ENCODE measurements at places on chromosomes 11 and 22.
A peak's percentile ranks its signal among the peaks of the same experiment; 100 is the strongest.

GRCh38 chr22:17109113-17109865 lies 11.9 kb downstream of the TMEM121B start:
- DNase-seq: no peak

- peak; percentile 16 for DNase-seq
These were observed 16.6 kb upstream of the SPTBN2 start for GRCh38 chr11:66745356-66746235.

DNA sequence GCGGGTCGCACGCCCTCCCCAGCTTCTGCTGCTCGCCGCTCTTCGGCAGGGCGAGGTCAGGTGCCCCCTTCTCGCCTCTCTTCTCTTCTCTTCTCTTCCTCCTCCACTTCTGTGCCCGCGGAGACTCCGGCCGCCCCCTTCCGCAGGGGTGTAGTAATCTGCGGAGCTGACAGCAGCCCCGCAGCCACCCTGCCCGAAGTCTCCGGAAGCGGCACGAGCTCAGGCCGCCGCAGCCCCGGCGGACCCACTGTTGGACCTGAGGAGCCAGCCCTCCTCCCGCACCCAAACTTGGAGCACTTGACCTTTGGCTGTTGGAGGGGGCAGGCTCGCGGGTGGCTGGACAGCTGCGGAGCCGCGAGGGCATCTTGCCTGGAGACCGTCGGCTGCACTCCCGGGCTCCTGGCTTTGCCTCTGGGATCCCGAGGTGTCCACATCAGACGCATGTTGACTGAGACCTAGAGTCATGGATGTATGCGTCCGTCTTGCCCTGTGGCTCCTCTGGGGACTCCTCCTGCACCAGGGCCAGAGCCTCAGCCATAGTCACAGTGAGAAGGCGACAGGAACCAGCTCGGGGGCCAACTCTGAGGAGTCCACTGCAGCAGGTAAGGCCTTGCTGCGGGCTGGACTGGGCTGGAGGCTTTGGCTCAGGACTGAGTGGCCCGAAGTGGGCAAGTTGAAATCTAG lies 486 bp downstream of the STIM1 start:
- peak; percentile 55 for DNase-seq

DNA sequence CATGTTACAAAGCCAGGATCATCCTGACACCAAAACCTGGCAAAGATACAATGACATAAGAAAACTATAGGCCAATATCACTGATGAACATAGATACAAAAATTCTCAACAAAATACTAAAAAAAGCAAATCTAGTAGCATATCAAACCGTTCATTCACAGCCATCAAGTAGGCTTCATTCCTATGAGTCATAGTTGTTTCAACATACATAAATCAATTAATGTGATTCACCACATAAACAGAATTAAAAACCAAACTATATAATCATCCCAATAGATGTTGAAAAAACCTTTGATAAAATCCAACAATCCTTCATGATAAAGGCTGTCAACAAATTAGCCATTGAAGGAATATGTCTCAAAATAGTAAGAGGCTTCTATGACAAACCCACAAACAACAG lies 1007.2 kb upstream of the RAG2 start:
- no peak for DNase-seq

DNA sequence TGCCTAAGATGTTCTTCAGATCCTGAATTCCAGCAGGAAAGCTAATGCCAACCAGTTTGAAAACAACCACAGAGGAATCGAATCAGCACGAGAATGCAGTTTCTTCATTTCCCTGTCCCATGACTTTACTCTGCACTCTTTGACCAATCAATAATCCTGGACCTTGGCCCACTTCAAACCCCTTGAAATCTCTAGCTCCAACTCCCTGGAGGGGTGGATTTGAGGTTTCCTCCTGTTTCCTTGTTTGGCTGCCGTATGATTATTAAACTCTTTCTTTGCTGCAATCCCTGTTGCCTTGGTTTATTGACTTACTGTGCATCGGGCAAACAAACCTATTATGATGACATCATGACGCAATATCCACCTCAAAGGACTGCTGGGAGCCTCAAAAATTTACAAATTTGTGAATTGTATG lies 109.3 kb downstream of the FBXO7 start:
- no peak for DNase-seq

GRCh38 chr11:46553814-46554212 lies 40.0 kb downstream of the AMBRA1 start:
- no peak for DNase-seq

DNA sequence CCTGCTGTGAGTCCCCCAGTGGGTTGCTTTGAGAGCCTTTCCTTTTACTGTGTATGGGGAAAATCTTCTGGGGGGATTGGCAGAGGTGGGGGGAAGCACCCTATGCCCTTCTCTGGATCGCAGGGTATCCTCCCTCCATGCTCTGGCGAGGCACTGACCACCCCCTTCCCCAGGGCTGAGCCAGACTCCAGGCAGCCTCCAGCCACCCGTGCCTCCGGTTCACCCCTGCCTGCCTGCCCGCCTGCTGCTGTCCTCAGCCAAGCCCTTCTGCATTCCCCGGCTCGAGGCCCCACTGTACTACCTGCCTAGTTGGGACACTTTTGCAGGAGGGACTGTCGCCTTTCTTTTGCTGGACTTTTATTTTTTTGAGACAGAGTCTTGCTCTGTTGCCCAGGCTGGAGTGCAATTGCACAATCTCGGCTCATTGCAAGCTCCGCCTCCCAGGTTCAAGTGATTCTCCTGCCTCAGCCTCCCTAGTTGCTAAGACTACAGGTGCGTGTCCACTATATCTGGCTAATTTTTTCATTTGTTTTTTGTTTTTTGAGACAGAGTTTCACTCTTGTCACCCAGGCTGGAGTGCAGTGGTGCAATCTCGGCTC lies 23.8 kb upstream of the TP53I11 start:
- DNase-seq: no peak

DNA sequence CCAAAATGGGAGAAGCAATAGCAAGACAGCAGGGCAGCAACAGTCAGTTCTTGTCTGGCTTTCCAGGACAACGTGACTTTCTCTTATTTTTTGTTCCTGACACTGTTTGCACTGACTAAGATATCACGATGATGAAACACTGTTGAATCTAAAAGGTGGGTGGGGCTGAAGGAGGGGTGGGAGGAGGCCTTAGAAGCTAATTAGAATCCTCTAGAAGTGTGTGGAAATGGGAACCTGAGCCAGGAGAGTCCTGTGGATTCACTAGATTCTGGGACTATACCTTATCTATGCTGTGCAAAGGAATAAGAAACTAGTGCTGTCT lies 300.3 kb downstream of the ST3GAL4 start:
- no peak for DNase-seq

GRCh38 chr22:49091451-49091850 lies 736.2 kb downstream of the BRD1 start:
- DNase-seq: no peak

GRCh38 chr22:46437671-46438440 lies 99.6 kb downstream of the CELSR1 start:
- DNase-seq: no peak

DNA sequence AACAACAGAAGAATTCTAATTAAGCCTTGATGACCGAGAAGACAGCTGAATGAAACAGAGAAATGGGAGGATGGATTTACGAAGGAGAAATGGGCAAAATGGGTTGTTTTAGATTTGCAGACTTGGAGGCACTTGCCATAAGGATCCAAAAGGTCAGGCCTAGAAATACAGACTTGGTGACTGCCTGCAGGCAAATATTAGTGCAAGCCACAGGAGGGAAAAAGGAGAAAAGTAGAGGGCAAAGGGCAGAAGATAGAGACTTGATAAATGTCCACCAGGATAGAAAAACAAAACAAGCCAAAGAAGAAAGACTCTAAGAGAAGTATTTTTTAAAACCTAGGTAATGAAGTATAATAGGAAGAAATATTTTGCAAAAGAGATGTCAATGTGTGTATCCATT lies 13.1 kb downstream of the CCDC34 start:
- no peak for DNase-seq

- DNase-seq: no peak
These were observed 27.5 kb downstream of the FBXO7 start for GRCh38 chr22:32501836-32502752.

- no peak for DNase-seq
These were observed 2.1 kb upstream of the DGKZ start for GRCh38 chr11:46345131-46345597.

GRCh38 chr22:27110665-27111451 lies 453.5 kb downstream of the MIAT start:
- no peak for DNase-seq

DNA sequence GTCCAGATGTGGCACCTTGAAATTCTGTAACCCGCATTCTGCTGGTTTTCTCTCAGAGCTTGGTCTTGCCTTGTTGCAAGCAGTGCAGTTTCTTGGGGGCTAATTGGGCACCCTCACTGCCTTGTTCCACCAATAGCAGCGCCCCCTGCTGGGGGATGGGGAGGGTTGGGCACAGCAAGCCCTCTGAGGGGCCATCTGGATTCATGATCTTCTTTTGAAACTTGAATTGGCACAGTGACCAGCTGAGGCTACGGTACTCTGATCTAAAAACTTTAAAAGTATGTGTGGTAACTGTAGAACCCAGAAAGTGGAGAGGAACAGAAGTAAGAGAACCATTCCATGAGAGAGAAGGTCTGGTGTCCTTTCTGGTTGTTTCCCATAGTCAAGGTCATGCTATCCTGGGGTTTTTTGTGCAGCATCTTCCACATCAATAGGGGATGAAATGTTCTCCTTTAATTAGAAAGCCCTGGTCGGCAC lies 64.2 kb downstream of the MED15 start:
- DNase-seq: peak; percentile 64

GRCh38 chr11:93160156-93160555 lies 37.6 kb downstream of the SLC36A4 start:
- DNase-seq: no peak

GRCh38 chr11:72955466-72955865 lies 141.3 kb downstream of the ATG16L2 start:
- no peak for DNase-seq
